Activated naive CD8-positive, alpha-beta T cell treated with anti-CD3 and anti-CD28 coated beads, Interleukin-2, amount 50 U/mL, for 16 hours (primary cell): ENCODE measurements at places on chromosomes 6 and 20.

DNA sequence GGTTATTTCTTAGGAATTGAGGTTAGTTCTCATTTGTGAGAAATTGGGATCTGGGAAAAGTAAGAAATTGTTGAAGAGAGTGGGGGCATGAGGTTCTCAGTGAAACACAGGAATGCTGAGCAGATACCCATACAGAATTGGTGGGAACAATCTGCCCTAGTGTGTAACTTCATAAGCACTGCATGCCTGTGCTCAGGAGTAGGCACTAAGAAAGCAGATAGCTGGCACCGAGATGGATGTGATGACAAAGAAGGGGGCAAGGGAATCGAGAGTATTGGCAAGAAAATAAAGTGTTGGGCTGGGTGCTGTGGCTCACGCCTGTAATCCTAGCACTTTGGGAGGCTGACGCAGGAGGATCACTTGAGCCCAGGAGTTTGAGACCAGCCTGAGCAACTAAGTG lies 4.0 kb downstream of the SLC17A5 start:
- DNase-seq: no peak

DNA sequence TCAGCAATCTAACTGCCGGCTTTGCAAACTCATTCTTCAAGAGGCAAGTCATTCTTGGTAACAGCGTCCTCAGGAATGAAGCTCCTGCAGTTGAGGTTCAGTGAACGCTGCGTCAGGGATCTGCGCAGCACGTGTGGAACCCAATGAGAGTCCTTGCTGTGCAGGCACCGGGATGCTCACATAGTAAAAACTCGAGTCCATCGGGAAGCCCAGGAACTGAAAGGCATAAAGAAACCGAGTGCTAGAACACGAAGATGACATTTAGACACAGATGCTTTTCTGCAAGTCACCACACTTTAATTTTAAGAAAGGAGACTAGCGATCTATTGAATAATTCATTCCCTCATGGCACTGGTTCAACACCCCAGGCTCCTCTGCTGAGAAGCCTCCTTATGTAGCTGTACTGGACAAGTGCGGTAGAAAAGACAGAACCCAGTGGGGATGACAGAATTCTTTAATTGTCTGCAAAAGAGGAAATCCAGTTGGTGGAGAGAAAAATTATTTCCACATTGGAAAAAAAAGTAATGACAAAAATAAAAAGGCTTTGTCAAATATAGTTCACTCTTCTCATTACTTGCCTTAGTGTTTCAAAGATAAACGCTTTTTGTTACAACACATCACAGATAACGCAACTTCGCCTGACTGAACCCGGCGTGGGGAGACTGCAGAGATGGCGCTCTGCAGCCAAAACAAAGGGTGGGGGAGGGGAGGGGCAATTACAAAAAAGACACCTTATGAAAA lies 1.9 kb upstream of the AFDN start:
- no peak for DNase-seq

GRCh38 chr6:160795721-160796120 lies 93.7 kb downstream of the PLG start:
- no peak for DNase-seq

DNA sequence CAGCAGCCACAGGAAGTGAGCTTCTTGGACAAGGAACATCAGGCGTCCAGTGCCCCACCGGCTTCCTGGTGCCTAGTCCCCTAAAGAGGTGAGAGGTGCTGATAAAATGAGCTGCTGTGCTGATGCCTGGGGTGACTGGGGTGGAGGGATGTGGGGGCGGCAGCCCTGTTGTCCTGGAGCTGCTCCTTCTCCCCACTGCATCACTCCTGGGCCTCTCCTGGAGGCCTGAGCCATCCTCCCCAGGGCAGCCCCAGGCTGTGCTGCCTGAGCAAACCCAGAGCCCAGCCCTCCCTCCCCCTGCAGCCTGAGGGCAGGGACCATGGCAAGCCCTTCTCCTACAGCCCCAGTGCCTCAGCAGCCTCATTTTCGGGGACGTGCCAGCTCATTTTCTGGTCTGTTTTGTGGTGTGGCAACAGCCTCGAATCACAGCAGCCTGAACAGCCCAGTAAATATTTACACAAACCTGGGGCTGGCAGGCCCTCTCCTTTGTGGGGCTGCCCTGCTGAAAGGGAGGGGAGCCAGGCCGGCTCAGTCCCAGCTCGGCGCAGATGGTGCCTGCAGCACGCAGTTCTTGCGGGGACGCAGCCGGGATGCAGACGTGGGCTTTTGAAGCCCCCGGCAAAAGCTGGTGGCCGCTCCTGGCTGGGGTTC lies 259.9 kb downstream of the DLL1 start:
- no peak for DNase-seq

GRCh38 chr20:44442298-44443070 lies 33.2 kb upstream of the TTPAL start:
- no peak for DNase-seq

GRCh38 chr6:3870528-3870925 lies 21.4 kb downstream of the FAM50B start:
- no peak for DNase-seq

- no peak for DNase-seq
Observed at GRCh38 chr6:56682635-56683034, 39.9 kb upstream of the DST start.

GRCh38 chr6:87382861-87383260 lies 24.9 kb upstream of the CFAP206 start:
- DNase-seq: no peak

DNA sequence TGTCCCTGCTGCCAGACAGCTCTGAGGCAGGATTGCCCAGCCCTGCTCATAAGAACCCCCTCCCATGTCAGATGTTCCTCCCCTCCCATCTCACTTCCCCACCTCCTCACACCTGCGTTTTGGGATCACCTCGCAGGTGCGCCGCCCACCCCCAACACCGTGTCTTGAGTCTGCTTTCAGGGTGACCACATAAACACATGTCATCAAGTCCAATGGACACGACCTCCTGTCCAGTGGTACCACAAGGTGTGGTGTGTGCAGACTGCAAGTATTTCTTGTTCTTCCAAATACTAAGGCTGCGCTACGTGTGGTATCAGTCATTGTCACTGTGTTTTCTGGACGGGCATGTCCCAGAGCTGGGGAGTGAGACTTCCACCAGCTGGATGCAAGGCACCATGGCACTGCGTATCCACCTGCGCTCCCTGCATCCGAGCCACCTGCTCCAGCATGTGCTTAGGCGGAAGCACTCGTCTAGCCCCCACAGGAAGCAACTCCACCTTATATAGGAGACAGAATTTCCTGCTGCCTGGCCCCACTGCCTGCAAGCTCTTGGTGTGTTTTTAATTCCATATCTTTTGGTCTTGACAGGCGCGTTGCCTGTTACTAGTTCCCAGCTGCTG lies 119.7 kb upstream of the NXT1 start:
- no peak for DNase-seq

GRCh38 chr6:5132731-5133130 lies 47.6 kb downstream of the PPP1R3G start:
- no peak for DNase-seq

DNA sequence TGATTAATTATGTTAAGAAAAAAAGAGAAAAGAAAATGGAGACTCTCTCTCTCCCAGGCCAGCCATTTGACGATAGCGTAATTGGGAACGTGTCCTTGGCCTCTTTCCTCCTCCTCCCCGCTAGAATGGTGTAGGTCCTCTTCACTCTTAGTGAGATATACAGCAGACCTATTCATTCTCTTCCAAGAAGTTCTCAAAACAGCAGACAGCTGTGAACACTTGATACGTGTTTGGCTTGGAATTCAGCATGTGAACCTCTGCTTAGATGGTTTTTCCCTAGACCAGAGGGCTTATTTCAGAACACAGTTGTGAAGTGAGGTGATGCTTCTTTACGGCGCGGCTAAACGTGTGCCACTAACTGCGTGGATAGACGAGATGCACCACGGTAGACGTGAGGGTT lies 32.6 kb upstream of the TULP4 start:
- no peak for DNase-seq
